ENCODE measurements at places on chromosomes 7 and 10. TPM values are rescaled to one million over a fixed set of nuclear protein-coding genes. Genes with fewer than 3 reads are reported as not detected.
A peak's percentile ranks its signal among the peaks of the same experiment; 100 is the strongest.

DNA sequence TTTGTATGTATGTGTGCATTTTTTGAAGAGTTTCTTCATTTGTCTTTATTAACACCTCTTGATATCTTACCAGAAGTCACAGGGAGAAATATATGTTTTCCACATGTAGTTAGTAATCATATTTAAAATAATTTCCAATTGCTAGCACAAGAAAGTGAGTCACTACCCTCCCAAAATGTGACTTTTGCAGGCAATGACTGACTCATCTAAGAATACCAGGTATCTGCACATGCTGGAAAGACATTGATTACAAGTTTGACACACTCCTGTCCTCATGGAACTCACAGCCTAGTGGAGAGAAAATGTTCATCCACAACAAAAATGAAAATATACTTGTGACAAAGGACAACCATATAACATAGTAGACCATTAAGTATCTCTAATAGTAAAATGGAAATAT, 82.9 kb downstream of the SEMA3D start:
- peak; percentile 37 for DNase-seq

- peak; percentile 74 for DNase-seq
These were observed 240.9 kb upstream of the KAT6B start for GRCh38 chr10:74585231-74586087.

- DNase-seq, result peak; percentile 52
These were observed 142.4 kb downstream of the DIP2C start for GRCh38 chr10:546971-547590.

GRCh38 chr7:1679966-1680730, 10.1 kb downstream of the ELFN1 start:
- DNase-seq, result no peak

DNA sequence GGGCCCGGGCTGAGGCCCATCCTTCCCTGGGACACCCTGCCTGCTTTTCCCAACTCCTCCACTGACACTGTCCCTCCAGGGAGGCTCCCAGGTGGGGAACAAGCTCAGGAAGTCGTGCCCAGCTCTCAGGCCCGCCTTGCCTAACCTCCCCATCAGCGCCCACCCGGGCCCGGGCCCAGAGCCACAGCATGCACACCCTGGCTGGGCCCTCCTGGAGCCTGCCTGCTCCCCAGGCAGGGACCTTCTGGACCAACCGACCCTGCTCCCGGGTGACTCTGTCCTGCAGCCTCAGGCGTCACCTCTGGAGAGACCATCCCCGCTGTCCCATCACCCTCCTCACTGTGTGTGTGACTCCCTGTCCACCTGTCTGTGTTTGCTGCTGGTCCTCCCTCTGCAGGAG, 1.8 kb upstream of the TMEM184A start:
- DNase-seq, result no peak

DNA sequence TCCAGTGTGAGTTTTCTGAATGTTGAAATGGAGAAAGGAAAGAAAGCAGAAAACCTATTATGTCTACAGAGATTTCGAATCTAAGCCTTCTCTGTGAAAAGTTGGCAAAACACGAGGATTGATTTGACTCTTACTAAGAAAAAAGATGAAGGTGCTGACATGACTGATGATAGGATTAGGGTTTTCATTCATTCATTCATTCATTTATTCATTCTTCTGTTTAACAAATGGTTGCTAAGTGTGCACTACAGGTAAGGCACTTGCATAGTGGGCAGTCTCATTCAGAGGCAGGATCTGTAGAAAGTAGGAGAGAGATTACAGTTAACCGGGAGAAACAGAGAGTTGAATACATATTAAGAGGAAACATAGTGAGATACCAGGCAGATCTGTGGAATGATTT, 137.1 kb downstream of the ZNF365 start:
- no peak for DNase-seq

- DNase-seq, result peak; percentile 39
These were observed 30.5 kb downstream of the FZD1 start for GRCh38 chr7:91294639-91295220.

- no peak for DNase-seq
These were observed 176.8 kb downstream of the WNT2 start for GRCh38 chr7:117146059-117146458.

DNA sequence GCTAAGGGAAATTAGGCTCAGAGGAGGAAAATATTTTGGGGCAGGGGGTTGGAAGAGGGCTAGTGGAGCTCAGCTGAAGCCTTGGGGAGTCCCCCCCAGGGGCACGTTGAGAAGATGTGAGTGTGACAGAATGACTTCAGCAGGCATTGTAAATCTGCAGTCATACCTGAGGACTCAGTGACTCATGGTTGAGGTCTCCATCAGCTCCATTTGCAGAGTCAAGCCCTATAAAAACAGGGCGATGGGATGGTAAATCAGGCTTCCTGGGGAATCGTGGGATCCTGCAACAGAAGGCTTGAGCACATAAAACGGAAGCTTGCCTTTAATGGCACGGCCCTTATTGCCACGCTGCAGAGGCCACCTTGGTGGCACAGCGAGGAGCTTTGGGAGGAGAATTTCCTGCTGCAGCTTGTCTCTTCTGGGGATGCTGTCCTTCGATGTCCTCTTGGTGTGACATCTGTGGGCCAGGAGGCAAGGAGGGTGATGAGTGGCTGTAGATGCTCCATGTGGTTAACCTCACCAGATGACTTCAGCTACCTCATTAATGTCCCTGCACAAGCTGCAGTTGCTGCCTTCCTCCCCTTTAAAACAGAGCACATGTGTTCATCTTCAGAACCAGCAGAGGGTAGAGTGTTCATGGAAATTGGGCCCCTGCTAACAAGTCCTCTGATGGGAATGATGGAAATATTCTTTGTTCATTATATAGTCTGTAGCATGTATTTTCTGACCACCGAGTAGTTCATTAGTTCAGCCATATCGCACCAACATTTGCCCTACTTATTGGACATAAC, 285.9 kb downstream of the LRMDA start:
- DNase-seq, result no peak

- DNase-seq, result no peak
These were observed 164.5 kb downstream of the PRPF18 start for GRCh38 chr10:13751191-13751764.

DNA sequence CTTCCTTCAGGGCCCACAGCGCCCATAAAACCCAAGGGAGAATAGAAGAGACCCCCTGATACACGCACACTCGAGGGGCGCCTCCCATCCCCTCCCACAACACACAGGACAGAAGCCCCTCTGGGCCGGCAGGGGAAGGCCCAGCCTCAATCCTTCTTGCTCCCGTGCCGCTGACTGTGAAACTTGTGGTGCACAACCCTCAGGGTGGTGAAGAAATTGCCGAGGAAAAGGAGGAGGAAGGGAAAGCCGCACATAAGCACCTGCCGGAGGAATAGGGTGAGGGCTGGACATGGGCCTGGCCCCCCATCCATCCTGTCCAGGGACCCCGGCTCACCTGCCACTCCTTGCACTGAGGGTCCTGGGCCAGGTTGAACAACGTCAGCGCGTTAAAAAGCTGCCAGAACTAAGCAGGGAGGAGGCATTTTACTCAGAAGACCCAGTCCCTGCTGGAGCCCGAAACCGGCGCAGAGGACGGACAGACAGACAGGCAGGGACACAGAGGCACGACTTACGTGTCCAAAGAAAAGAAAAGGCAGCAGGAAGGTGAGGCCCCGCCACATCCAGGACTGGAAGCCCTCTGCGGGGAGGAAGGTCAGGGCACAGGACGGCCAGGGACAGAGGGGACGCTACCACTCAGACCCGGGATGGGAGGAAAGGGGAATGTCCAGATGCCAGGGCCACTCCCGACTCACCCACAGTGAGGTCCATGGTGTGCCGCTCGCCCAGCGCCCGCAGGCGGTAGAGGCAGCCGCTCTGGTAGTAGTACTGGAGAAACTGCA, 7.2 kb downstream of the TMEM120A start:
- DNase-seq, result no peak

DNA sequence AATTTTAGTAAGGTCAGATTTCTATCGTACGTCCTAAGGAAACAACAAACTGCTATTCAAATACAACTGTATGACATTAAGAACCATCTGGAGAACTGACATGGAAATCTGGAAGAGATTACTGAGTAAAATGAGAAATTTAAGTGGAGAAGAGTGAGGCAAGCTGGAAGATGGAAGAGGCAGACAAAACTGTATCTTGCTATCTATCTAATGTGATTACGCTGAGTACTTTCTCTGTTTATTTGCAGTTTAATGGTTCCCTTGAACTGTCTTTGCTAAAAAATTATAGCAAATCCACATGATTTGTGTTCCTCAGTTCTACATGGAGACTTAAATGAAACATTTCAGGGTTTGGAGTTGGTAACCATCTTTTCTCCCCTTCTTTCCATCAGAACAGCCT, 927.1 kb upstream of the MBL2 start:
- DNase-seq, result no peak

GRCh38 chr7:78149787-78150186, 351.2 kb downstream of the PHTF2 start:
- DNase-seq, result no peak

- no peak for DNase-seq
These were observed 601.1 kb upstream of the FOXK1 start for GRCh38 chr7:4080954-4081353.

DNA sequence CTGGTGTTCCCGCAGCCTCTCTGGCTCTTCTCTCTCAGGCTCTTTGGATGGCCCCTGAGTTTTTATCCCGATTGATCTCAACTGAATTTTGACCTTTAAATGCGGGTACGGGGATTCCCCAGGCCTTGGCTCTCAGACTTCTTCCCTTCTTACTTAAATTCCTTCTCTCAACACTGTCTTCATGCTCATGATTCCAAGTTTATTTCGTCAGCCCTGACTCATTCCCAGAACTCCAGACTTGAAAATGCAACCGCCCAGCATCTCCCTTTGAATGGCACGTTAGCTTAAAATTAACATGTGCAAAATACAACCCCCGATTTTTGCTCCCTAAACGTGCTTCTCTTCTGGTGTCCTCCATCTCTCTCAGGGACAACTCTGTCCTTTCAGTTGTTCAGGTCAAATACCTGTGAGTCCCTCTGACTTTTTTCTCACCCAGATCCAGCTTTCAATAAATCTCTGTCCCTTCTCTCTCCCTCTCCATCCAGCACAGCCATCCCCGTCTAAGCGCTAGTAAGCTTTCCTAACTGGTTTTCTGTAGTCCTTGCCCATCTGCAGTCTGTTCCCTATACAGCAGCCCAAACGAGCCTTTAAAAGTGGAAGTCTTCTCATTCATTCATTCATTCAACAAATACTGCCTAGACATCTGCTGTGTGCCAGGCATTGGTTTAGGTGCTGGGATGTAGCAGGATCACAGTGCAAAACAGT, 7.1 kb downstream of the HECW1 start:
- DNase-seq, result no peak

GRCh38 chr7:2437537-2438148, 34.2 kb downstream of the CHST12 start:
- no peak for DNase-seq

- peak; percentile 69 for DNase-seq
These were observed 131.9 kb downstream of the KIAA1217 start for GRCh38 chr10:24340883-24341282.

DNA sequence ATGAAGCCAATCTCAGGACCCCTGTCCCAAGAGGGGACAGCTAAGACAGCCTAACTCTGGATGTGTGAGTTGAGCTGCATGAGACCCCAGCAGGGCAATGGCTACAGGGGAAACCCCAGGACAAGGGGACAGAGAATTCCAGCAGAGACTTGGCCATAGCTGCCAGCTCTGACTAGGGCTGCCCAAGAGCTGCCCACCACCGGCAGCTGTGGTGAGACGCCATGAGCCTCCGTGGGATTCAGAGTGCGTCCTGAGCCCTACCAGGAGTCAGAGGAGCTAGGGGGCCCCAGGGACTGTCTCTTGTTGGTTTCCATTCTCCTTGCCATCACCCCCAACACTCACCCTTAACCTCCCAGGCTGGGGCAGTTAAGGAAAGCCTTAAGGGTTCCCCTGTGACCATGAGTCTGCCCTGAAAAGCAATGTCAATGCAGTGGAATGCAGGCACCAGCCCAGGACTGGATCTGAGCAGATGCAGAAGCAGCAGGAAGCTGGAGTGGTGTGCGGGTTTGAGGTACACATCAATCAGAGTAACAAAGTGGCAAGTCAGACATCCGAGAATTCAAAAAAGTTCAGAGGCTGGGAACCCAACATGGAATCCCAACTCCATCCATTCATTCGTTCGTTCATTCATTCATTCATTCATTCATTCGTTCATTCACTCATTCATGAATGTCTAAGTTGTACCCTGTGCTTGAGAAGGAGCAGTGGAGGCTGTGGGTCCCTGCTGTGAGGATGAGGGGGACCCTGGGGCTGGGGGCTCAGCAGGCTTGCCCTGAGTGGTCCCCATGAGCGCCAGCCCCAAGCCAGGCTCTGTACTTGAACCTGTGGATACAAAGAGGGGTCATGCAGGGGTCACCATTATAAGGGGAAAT, 52.9 kb downstream of the C10orf120 start:
- DNase-seq, result no peak

GRCh38 chr7:129958643-129959470, 6.1 kb upstream of the UBE2H start:
- DNase-seq, result no peak

- peak; percentile 44 for DNase-seq
These were observed 16.9 kb downstream of the SVIL start for GRCh38 chr10:29617880-29618340.

DNA sequence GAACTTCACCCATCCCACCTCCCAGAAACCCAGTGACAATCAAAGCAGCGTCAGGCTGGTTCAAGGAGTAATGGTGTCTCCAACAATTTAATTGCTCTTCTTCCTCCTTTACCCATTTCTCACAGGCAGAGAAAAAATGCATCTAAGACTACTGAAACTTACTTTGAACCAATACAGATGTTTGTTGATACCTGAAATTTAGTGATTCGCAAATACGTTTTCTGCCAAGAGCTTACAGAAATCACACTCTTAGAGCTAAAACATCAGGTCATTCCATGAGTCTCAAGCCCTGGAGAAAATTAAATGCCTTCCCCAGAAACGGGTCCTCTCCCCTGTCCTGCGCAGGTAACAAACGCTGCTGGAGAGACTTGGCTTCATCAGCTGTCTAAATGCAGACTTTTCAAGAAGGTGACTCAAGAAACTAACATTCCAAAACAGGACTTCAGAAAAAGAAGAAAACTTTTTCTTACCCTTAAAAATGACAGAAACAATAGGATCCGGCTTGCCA, 443 bp downstream of the MYOF start:
- DNase-seq, result no peak

DNA sequence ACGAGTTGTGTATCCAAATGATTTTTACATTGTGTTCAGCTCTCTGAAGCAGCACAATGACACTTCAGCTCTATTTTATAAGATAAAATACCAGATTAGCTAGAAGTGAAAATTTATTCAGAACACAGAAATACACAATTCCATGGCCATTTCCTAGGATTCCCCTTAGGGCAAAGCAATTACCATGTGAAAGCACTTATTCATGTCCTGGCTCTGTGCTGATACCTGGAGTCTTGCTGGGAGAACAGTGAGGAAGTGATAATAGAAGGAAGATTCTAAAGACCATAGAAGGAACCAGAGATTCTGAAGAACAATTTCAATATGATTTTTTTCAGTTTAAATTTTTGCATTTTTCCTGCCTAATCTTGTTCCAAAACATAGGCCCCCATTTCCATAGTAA, 657.4 kb upstream of the ZWINT start:
- DNase-seq, result no peak

Gene HECW1
- 0.57 TPM for total RNA-seq

Gene TCERG1L
- 16.3 TPM for total RNA-seq

Gene OAT
- total RNA-seq, result 26.9 TPM

Gene GDF2
- total RNA-seq, result not detected

Gene ZNF485
- total RNA-seq, result 5.1 TPM

Gene IPMK
- total RNA-seq, result 8.2 TPM

Gene FFAR4
- total RNA-seq, result not detected

Gene ZNF248
- total RNA-seq, result 8.7 TPM

Gene CHCHD3
- 114 TPM for total RNA-seq

Gene MARVELD1
- total RNA-seq, result 26.6 TPM

Gene SPAG6
- 0.74 TPM for total RNA-seq

Gene BTBD16
- not detected for total RNA-seq

Gene HYAL4
- total RNA-seq, result not detected

Gene MRPS33
- total RNA-seq, result 61.3 TPM

Gene HMX3
- total RNA-seq, result 0.26 TPM

All from A673 (cell line).